NCI-H146 (cell line): ENCODE measurements at places on chromosomes 3 and 15.
A peak's percentile ranks its signal among the peaks of the same experiment; 100 is the strongest.

GRCh38 chr3:50370594-50370993, 11.3 kb upstream of the TMEM115 start:
- DNase-seq = peak; percentile 32

DNA sequence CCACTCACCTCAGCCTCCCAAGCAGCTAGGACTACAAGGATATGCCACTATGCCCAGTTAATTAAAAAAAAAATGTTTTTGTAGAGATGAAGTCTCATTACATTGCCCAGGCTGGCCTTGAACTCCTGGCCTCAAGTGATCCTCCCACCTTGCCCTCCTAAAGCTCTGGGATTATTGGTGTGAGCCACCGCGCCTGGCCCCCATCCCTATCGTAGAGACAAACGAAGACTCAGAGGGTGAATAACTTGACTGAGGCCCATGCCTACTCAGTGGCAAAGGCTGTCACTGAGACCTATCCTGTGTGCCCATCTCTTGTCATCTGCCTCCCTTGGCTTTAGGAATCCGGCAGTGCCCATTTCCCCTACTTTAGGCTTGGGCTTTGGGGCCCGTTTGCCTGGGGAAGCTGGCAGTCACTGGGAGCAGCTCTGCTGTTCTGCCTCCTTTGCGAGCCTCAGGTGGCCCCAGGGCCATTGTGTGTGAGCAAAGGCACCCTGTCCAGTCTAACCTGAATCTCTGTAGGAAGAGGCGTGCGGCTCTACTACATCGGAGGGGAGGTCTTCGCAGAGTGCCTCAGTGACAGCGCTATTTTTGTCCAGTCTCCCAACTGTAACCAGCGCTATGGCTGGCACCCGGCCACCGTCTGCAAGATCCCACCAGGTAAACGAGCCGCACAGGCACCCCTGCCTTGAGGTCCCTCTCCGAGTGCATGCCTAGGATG, 70.1 kb downstream of the AAGAB start:
- DNase-seq = no peak

GRCh38 chr15:29924750-29925149, 102.5 kb upstream of the TJP1 start:
- DNase-seq = no peak

DNA sequence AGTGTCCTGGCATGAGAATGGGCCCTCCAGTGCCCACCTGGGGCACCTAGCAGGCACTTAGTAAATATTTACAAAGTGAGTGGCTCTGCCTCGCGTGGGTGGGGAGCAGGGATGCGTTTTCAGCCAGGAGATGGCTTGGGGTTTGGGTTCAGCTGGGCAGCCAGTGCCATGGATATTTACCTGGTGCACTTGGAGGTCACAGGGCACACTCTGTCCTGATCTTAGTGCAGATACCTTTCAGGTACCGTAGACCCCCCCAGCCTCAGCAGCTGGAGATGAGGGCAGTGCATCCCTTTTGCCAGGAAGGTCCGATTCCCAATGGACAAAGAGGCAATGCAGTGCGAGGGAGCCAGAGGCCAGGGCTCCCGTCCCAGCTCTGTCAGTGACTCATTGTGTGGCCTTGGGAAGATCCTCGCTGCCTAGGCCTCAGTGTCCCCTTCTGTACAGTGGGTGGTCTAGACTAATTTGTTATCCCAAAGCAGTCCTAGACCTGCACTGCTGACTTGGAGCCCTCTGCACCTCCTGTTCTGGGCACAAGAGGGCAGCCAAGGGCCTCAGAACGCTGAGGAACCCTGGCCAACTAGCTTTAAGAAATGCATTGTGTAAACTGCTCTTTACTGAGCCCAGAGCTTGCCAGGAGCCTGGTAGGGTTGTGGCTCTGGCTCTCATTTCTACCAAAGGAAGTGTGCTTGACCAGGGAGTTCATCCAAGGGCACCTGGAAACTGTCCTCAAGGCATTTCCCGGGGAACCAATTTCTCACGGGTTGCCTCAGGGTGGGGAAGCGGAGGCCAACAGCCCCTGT, 16.0 kb downstream of the HDAC11 start:
- peak; percentile 41 for DNase-seq

DNA sequence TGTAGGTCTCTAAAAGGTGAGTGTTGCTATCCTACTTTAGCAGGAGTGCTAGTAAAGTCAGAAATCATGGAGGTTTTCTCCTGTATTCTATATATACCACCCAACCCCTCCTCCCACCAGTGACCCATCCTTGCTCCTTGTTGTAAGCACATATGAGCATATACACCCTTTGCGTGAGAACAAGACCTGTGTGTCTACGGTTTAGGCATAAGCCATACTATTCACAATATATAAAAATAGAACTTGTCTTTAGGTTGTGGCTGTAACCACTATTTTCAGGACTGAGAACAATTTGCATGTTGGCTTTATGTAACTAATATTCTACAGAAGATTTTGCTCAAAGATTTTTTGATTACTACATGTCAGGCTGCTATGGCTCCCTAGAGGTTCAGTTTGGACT, 59.1 kb upstream of the TOP2B start:
- DNase-seq = no peak
